ENCODE measurements at places on chromosomes 2 and 18.

- no peak for DNase-seq
Measured at GRCh38 chr18:63097178-63097577, 222.4 kb downstream of the BCL2 start.

DNA sequence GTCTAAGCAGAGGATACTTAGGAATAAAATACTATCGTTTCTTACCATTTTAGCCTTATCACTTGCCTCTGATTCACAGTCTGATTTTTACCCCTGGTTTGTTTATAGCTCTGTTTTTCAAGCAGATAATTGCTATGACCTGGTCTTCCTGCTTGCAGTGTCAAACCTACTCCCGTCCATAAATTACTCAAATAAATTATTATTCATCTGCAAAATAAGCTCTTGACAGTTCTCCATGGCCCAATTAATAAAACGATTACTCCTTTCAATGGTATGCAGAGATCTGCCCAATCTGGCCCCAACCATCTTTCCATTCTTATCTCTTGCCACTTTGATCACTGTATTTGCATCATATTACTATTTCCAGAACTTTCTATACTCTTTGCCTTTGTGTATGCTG, 354.0 kb downstream of the CCDC85A start:
- DNase-seq: no peak

- no peak for DNase-seq
Measured at GRCh38 chr2:145020694-145021093, 500.8 kb upstream of the ZEB2 start.

GRCh38 chr2:111121028-111121827, 514 bp downstream of the BCL2L11 start:
- peak; percentile 39 for DNase-seq

DNA sequence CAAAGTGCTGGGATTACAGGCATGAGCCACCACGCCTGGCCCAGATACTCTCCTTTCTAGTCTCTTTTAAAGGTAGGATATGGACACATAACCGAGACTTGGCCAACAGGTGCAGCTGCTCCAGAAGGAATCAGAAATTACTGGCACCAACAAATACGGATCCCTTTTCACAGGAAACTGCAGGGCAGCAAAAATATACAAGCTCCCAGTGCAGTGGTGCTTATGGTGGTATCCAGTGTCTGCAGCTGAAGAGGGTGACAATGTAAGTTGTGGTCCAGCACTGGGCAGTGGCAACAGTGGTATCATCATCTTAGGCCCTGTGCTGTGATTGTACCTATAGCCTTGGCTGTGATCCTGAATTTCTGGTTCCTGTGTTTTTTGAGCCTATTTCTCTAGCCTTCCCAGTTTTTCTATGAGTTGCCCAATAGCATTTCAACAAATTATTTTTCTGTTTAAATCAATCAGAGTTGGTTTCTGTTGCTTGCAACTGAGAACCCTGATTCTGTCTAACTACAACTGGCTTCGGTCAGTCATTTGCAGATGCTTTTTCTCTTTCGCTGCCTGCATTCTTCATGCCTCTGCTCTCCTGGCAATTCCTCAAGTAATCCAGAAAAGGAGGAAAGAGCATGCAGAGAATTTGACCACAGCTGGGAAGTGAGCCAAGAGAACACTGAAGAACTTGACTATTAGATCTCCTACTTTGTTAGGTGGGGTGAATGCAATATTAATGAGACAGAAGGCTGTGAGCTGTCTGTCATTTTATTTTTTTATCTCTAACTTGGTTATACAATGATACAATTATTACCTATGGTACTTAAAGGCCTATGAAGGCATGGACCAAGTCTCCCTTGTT, 30.8 kb upstream of the EML4 start:
- DNase-seq: peak; percentile 60

DNA sequence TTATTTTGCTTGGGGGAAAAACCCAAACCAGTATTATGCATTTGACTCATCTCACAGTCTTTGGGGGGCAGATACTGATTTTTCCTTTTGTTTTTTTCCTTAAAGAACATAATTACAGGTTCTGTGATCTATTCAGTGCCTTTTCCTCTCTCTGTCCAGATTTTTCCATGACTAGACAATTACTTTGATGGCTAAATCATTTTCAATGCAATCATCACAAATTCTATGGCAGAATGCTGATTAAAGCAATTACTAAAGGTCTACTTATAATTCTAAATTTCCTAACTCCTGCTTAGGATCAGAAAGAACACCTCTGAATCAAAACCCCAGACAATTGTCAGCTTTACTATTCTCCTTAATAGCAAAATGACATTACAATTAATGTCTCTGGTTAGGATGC, 38.8 kb downstream of the POLR1A start:
- no peak for DNase-seq

Data from dermis microvascular lymphatic vessel endothelial cell (primary cell).